Fibroblast of mammary gland (primary cell): ENCODE measurements at places on chromosomes 4 and X.

GRCh38 chr4:147855571-147856009 is 123.7 kb downstream of the ARHGAP10 start:
- DNase-seq: no peak

DNA sequence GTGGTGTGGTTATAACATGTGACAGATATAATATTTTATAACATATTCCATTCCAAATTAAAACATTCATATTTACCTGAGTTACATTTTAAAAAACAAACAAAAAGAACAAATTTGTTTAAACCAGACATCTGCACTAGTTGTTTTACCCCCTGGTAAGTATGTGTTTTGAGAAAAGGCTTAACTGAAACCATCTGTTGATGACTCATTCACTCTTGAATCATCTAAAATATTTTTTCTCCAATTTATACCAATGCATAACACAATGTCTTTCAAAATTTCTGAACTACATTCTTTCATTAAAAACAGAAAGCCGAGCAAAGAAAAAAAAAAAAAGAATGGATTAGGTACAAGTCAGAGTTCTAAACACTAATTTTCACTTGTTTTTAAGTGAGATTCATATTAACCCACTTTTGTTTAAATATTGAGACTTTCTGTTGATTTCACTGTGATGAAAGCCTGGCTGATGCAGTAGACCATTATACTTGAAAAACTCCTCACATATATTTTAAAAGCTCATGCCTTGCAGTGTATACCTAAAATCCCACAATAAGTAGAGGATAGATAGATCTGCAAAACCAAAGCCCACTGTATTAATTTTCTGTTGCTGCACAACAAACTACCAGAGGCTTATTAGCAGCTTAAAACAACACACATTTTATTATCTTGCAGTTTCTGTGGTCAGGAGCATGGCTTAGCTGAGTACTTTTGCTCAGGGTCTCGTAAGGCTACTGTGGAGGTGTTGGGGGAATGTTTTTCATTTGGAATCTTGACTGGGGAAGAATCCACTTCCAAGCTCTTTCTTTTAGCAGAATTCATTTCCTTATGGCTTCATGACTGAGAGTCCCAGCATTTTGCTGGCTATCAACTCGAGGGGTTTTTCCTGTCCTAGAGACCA is 221.5 kb downstream of the PCDH18 start:
- peak; percentile 94 for DNase-seq

DNA sequence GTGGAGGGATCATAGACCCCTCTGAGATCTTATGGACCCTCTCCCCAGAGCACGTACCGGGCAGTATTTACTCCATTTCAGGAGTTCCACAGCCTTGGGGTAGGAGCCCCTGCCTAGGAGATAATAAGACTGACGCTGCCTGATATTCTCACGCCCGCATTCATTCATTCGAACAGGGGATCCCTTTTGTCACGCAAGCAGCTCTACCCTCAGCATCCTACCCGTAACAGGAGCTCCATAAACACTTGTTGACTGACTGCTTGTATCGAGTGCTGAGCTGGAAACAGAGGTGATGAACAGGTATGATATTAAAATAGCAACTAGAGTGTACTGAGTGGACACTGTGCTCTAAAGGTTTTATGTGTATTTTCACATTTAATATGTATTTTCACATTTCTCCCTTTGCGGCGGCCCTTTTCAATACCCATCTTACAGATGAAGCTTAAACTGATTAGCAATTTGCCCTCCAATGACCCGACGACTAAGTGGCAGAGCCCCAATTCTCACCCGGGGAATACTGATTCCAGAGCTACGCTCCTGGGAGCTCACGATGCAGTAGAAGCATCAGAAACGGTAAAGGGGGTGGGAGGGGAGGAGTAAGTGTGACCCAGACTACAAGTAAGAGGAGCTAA is 888 bp downstream of the RAB28 start:
- DNase-seq: peak; percentile 9

DNA sequence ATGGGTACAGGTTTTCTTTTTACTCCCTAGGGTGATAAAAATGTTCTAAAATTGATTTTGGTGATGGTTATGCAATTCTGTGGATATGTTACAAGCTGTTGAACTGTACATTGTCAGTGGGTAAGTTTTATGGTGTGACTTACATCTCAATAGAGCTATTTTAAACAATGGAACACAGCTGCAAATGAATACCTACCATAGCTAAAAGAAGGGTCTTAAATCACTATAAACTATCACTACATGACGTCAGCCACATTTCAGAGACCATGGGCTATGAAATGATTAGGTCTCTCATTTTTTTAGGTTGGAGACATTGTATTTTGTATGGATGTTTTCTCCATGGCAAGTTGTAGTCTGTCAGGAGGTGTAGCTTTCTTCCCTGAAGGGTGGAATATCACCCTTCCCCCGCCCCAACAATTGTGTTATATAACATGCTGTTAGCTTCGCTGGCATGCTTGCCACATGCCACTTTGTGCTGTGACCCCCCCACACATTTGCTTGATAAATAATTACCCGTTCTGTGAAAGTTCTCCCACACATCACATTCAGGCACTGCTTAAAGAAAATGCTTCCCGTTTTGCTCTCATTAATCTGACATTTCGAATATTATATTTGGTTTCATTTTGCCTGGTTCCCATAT is 159.7 kb downstream of the ARHGAP10 start:
- DNase-seq: no peak

DNA sequence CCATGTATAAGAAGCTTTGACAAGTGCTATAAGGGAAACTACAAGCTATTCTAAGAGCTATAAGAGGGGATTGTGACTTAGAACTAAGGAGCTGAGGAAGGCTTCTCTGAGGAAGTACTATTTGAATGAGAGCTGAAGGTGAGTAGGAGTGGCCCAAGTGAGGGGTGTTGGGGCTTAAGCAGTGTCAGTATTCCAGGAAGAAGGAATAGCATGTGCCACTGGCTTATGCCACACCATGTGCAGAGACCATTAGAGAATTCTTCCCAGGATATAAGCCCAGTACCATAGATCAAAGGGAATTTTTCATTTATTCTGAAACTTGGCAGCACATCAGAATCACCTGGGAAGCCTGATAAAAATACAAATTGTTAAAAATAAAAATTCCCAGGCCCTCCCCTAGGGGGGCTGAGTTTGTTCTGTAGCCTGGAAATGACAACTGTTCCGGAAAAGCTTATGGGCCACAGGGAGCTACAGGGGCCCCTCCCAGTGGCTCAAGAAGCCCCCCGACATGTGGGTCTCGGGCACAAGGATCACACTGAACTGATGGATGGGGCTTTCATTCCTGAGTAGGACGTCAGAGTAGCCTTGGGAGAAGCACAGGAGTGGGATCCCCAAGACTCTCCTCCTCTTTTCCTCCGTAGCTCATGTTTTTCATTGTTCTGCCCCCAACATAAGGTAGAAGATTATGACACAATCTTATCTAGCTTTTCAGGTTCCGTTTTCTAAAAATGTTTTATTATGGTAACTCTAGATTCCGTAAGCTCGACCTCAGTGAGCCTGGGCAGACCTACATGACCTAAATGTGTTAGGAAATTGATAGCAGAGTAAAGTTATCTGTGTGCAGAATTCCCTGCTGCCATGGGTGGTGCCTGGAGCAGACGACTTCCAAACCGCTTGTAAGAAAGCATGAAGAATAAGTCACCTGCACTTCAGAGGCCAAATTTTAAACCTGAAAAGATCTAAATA is 119.3 kb downstream of the AFF1 start:
- DNase-seq: no peak
